Fibroblast of mammary gland (primary cell): ENCODE measurements at places on chromosomes 2 and 18.

DNA sequence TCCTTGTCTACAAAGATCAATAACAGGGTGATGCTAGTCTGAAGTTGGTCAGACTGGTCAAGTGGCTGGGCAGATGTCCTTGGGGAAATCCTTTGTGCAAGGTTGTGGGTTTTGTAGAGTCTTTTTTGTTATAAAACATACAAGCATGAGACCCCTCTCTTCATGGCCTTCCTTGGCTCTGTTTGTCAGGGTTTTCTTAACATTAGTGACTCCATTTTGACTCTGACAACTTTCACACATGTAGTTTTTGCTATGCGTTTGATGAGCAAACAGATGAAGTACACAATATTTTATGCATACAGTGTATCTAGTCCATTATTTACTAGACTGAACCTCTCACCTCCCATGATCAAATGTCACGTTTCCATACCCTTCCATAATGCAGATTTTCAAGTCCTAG lies 151.2 kb upstream of the KLF7 start:
- DNase-seq, result no peak

DNA sequence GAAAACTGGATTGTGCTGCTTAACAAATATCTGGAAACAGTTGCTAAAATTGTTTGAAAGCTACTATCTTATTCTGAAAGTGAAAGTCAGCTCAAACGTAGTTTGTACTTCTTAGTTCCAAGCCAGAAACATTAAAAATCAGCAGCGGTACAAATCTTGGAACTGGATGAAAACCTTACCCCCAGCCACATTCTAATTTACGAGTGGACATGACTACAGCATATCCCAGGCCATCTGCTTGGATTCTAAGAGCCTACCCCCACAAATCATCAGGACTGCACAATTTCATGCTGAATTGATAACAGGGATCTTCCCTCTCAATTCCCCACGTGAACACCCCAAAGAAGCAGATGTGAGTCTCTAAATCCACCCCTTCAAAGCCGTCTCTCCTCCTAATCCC lies 158.7 kb upstream of the NCKAP5 start:
- no peak for DNase-seq

DNA sequence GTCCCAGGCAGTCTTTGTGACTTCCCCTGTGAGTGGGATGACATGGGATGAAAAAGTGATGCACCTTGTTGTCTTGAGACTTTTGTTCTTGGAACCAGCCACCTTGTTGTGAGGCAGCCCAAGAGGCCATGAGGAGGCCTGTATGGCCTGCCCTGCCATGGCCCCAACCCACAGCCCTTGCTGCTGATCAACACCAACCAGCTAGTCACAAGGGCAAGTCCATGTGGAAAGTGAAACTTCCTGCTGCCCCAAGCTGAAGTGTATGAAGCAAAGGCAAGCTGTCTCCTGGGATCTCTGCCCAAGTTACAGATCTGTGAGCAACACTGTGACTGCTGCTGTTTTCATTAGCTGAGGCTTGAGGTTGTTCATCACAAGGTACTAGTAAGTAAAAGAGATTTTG lies 21.6 kb downstream of the TMEM18 start:
- peak; percentile 34 for DNase-seq

DNA sequence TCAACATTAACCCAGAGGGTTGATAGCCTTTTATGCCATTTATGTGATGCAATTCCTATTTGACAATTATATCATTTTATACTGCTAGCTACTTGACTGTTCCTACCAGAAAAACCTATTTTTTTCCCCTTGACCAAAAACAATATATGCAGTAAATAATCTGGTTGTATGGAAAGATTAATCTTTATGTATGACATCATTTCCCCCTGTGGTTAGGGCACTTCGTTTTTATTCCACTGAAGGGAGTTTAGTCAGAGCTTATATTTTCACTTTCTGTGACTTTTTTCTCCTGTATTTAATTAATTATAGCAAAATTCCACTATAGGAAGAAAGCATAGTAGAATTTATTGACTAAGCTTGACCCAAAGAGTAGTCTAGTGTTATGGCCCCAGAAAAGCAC lies 107.6 kb downstream of the HAUS1 start:
- DNase-seq, result peak; percentile 49

DNA sequence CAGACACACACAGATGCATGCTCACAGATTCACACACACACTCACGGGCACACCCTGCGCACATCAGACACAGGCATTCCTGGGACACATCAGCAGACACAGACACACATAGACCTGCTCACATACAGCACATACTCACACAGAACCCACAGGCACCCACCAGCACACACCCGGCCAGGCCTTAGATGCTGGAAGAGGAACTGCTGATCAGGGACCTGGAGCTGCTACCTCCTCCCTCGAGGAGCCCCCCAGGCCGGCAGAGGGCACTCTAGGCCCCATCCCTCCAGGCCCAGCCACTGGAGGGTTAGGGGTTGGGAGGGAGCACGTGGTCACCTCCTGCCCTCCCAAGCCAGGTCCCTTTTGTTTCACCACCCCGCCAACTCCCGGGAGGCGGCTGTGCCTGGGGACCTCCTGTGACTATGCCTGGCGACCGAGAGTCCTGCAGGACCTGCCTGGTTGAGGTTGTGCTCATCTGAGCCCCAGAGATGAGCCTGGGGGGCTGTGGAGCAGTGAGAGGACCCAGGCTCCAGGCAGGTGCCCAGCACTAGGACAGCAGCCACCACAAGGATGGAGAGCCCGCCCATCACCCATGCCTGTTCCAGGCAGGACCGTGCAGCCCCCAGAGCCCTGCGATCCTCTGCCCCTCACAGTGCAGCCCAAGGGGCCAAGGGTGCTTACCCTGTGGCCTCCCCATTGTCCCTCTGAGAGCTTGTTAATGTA lies 21.0 kb upstream of the PTMA start:
- DNase-seq, result peak; percentile 46

DNA sequence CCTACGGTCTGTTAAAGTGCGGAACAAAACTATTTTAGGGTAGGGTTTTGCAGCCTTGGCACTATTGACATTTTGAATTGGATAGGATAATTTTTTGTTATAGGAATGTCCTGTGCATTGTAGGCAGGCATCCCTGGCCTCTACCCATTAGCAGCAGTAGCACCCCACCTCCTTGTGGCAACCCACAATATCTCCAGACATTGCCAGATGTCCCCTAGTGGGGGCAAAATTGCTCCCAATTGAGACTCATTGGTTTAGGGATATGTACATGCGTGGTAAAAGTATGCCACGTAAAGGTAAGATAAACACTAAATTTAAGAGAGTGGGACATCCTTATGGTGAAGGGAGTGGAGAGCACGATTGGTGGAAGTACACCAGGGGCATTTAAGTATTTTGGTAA lies 4.6 kb downstream of the MIB1 start:
- DNase-seq, result no peak

GRCh38 chr18:60506682-60507081 lies 134.1 kb upstream of the MC4R start:
- DNase-seq, result peak; percentile 51

DNA sequence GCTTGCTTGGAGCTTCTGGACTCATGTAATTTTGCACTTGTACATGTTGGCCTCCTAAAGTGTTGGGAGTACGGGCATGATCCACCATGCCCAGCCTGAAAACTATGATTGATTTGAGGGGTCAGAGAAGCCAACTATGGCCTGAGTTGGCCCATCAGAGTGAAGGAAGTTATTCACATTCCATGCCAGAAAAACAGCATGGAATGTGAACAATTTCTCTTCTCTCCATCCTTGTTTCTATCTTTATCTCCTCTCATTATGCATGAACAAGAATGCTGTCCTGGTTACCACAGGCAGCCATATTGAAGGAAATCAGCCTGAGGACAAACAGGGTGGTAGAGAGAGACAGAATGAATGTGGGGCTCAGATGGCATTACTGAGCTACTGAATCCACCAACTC lies 3.5 kb upstream of the CD226 start:
- no peak for DNase-seq

- no peak for DNase-seq
These were observed 197.7 kb upstream of the SH3BP4 start for GRCh38 chr2:234754126-234754525.

DNA sequence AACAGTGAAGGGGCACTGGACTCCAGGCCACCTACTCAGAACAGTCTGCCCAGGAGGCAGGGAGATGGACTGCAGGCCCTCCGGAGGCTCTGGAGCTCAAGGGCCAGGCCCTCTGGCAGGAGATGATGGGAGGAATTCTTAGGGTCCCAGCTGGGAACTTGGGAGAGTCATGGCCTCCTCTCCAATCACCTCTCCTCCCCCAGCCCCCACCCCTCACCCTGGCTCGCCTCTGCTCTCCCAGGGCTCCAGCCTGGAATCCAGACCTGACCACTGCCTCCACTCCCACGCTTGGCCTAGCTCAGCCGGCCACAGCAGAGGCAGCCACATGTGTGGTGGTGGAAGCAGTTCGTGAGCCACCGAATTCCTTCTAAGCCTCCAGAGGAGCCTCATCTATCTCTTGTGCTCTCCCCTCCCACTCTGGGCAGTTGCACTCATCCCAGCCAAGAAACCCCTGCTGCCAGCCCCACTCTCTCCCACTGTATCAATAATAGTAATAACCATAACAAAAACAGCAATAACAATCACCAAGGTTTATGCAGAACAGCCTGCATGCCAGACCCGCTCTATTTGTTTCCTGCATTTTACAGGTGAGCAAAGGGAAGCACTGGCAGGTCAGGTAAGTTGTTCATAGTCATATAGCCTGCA lies 67.4 kb downstream of the TNS1 start:
- DNase-seq, result peak; percentile 87

DNA sequence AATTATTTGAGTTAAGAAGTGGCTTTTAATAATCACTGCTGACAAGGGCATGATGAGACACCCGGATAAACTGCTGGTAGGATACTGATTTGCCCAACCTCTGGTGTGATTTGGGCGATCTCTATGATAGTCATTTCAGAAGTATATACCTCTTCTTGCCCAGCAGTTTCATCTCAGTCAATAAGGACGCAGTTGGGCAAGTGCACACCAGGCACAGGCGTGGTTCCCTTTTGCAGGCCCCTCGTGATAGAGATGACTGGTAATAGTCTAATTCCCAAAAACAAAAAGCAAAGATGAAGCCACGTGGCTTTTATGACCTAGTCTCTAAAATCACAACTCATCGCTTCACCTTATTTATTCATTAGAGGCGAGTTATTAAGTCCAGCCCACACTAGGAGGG lies 246.4 kb downstream of the PRKCE start:
- DNase-seq, result no peak

GRCh38 chr18:51006948-51007789 lies 22.8 kb upstream of the SMAD4 start:
- no peak for DNase-seq

DNA sequence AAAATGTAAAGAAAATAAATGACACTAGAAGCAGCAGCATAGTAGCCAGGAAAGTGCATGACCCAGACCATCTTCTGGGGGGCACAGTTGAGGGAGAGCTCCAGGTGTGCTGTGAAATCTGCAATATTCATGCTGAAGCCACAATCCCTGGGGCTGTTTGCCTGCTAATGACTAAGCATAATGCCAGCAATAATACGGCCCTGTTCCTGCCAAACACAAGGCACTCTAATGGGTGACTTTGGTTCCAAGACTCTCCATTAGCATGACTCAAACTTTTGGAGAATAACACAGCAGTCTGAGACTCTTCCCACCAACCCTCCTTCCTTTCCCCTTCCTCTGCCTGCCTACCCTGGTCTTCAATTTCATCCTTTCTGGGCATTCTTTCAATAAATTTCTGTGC lies 77.9 kb upstream of the DOCK10 start:
- DNase-seq, result peak; percentile 79

GRCh38 chr18:52216109-52216508 lies 123.9 kb upstream of the DCC start:
- no peak for DNase-seq

DNA sequence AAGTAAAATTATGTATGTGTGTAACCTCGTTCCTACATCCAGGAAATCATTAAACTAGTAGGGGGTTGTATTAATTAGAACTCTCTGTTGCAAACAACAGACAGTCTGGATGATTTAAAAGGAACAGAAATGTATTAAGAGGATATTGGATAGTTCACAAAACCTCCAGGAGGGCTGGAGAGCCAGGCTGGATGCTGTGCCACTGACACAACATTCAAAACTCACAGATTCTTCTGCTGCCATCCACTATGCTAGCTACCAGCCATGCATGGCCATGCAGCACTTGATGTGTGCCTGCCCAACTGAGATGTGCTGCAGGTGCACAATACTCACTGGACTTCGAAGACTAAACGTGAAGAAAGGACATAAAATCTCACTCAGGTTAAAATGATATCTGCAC lies 48.2 kb upstream of the SH3RF3 start:
- DNase-seq, result no peak

DNA sequence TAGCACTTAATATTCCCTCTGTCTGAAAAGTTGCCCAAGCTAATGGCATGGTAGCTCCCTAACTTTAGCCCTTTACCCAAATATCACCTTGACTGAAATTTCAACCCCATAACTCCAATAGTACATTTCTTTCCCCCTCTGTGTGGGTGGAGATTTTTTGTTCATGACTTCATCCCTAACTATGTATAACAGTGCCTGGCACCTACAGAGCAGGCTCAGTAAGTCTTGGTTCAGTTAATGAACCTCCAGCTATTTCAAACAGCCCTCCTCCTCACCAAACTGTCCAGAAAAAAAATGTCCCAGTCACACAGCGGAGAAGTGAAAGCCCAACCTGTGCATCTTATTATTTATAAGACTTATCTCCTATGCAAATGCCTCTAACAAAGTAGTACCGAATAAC lies 18.6 kb downstream of the BUB1 start:
- DNase-seq, result no peak
